Ascending aorta (tissue), 2 donors: ENCODE measurements at places on chromosomes 11 and 22. TPM values are rescaled to one million over a fixed set of nuclear protein-coding genes. Genes with fewer than 3 reads are reported as not detected.

GRCh38 chr11:64156235-64157011 is 9.5 kb downstream of the MACROD1 start:
- H3K36me3 ChIP-seq = no peaks in the 10 kb centered on the region
- no peaks in the 10 kb centered on the region for H3K27me3 ChIP-seq
- H3K4me3 ChIP-seq = no peak overlapping the region
- no peaks in the 10 kb centered on the region for H3K4me1 ChIP-seq
- no peak overlapping the region for H3K27ac ChIP-seq

GRCh38 chr22:23849009-23850006 is 8.4 kb upstream of the SLC2A11 start:
- H3K4me3 ChIP-seq = peak overlapping the region; percentile 12
- peaks cover 7% of the 10 kb centered on the region for H3K4me1 ChIP-seq
- DNase-seq = no peak
- H3K27me3 ChIP-seq = no peaks in the 10 kb centered on the region

GRCh38 chr11:115067471-115067870 is 389.1 kb downstream of the NXPE2 start:
- no peak overlapping the region for H3K4me3 ChIP-seq
- H3K4me1 ChIP-seq = no peaks in the 10 kb centered on the region
- no peak overlapping the region for H3K27ac ChIP-seq
- no peak for DNase-seq

GRCh38 chr11:43576803-43577521 is 103.6 kb upstream of the HSD17B12 start:
- H3K4me1 ChIP-seq = peaks cover 28% of the 10 kb centered on the region
- H3K27ac ChIP-seq = no peak overlapping the region

DNA sequence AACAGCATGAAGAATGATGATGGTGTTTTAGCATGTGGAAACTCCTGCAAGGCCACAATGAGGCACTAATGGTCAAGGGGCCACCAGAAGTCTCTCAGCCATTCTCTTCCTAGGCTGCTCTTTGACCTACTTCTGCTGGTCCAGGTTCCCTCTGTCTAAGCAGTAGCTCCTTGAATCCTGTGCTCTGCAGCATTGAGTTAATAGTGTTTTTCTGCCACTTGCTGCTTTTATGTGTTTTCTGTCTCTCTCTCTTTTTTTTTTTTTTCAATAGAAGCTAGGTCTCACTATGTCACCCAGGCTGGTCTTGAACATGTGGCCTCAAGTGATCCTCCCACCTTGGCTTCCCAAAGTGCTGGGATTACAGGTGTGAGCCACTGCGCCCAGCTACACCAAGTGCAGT is 20.1 kb upstream of the AIFM3 start:
- H3K27me3 ChIP-seq = no peaks in the 10 kb centered on the region
- H3K27ac ChIP-seq = peak overlapping the region; percentile 38
- H3K36me3 ChIP-seq = peaks cover 14% of the 10 kb centered on the region
- no peak overlapping the region for H3K4me3 ChIP-seq

DNA sequence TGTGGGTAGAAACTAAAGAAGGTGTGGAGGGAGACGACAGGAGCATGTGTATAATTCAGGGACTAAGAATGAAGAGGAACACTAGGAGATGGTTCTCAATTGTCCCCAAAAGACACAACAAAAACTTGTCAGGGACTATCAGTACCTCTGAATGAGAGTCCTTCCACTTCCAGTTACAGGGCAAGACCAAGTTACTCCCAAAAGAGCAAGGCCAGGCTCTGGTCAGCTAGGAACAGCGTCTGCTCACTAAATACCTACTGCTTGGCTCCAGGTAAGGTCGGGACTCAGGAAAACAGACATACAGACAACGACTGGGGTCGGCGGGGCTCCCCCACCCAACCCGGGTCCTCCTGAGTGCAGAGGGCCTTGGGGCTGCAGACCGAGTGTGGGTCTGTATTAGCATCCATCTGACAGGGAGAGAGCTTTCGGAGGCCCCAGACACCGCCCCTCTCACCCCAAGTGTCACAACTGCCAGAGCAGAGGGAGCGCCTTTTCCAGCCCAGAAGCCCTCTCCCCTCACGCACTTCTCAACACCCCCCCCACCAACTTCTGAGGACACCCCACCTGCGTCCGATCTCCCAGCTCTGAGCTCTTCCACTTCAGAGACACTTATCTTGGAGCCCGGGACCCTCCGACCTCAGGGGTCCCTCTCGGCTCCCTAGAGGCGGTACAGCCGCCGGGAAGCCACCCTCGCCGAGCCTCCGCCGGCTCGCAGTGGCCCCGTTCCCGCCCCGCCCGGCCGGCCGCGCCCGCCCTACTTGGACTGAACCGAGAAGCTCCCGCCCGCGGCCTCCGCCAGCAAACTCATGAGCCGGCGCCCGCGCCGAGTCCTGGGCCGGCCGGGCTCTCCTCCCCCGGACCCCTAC is 522 bp downstream of the RHOG start:
- H3K4me1 ChIP-seq = peaks cover 11% of the 10 kb centered on the region
- peak overlapping the region; percentile 97 for H3K27ac ChIP-seq
- DNase-seq = peak; percentile 69
- H3K36me3 ChIP-seq = no peaks in the 10 kb centered on the region

- peaks cover 30% of the 10 kb centered on the region for H3K36me3 ChIP-seq
- no peak for DNase-seq
- H3K4me1 ChIP-seq = no peaks in the 10 kb centered on the region
- no peak overlapping the region for H3K4me3 ChIP-seq
- no peak overlapping the region for H3K27ac ChIP-seq
Measured at GRCh38 chr11:9855579-9856287, 191.9 kb downstream of the SWAP70 start.

DNA sequence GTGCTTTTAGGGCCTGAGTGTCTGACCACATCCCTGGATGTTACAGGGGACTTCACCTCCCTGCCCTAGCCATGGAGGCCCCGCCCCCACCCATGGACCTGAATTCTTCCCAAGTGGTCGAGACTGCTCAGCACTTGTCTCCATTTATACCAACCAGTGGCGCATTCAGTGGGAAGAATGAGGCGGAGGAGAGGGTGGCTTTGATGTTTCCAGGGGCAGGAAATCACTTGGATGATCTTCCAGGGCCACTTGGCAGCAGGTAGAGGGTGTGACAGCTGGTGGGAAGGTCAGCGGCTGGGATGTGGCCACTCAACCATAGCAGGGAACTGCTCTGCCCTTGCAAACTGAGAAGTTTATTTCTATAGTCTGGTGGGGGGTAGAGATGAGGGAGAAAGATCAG is 155.1 kb upstream of the BLID start:
- H3K27me3 ChIP-seq = no peaks in the 10 kb centered on the region
- DNase-seq = no peak
- H3K27ac ChIP-seq = no peak overlapping the region
- H3K4me3 ChIP-seq = no peak overlapping the region

ATP5MG gene
- total RNA-seq = 23.7 TPM

MRGPRX4 gene
- not detected for total RNA-seq

PHLDA2 gene
- total RNA-seq = not detected

C11orf97 gene
- total RNA-seq = not detected

OR4C11 gene
- total RNA-seq = not detected
